Cortex of kidney (tissue), 1 donor: ENCODE measurements at places on chromosomes 2 and 18.

GRCh38 chr2:73083886-73084800, 12.6 kb upstream of the SFXN5 start:
- DNase-seq, result no peak

DNA sequence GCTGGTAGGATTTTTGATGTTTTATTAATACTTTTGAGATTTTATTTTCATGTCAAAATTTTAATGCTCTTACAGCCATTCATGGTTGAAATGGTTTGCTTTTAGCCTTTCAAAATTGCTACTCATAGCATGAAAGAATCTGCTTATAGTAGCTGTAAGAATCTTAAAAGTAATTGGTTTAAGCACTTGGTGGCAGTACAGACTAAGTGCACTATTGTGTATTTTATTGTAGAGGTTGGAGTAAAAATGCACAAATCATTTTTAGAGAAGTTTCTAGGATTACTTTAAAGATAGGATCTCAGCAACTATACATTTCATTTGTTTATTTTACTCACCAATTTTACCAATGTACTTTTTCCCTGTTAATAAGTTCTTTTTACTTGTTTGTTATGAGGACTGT, 205.8 kb downstream of the SPAG16 start:
- no peak for DNase-seq

DNA sequence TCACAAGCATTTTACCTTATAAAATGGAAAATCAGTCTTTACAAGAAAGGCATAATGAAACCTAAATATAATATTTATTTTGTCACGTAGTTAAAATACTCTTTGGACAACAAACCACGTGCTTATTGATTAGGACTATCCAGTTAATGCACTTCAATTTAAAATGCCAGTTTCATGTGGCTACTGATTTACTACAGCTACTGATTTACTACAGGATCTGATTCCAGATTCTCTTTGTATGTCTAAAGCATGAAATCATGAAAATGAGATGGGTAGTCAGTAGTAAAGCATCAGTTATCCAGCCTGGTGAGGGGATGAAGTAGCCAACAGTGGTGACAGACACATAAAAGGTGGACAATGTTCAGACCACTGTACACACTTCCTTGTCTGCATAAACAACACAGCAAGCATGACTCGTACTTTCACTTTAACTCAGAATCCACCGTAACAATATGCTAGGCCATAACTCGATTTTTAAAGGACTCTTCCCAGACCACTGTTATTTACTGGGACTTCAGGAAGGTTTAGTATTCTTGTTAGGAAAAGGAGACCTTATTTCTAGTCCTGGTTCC, 24.9 kb downstream of the ACAA2 start:
- no peak for DNase-seq

GRCh38 chr2:15704086-15704787, 112.6 kb downstream of the DDX1 start:
- DNase-seq, result no peak

DNA sequence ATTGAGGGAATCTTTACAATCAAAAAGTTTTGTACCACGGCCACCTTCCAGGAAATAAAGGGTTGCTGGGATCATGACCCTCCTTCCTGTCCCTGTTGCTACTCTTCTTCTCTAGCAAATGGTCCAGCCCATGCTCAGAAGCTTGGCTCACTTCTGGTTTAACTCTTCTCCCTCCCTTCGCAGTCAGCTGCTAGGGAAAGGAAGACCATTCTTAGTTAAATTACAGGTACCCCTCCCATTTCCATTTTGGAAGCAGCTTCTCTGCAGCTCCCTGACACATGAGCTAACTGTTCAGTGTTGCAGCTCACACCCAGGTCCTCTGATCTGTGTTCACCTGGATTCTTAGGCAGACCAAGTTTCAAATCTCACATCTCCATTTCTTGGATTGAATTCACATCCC, 100.3 kb downstream of the DOCK10 start:
- DNase-seq, result no peak

DNA sequence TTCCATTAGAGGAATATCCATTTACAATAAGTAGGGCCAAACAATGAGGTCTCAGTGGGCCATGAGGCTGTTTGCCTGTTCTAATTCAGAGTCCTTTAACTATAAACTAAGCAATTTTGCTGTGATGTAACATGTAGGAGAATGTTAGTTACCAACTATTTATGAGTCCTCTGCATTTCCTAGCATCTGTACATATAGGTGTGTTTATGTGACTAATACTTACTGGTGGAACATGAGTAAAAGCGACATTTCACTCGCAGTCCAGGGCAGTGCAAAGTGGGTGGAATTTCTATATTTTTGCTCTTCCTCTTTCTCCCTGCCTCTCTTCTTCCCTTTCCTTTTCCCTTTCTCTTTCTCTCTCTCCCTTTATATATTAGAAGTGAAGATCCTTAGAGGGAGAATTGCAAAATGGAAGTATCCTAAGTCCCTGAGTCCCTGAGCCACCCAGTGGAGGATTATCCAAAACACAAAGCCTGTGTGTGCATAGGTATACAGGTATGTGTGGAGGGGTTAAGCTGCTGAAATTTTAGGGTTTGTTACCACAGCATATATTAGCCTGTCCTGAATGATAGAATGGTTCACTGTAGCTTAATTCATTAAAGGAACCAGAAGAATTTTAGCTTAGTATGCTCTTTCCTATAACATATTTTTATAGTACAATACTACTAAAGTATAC, 487.0 kb upstream of the FANCL start:
- no peak for DNase-seq

DNA sequence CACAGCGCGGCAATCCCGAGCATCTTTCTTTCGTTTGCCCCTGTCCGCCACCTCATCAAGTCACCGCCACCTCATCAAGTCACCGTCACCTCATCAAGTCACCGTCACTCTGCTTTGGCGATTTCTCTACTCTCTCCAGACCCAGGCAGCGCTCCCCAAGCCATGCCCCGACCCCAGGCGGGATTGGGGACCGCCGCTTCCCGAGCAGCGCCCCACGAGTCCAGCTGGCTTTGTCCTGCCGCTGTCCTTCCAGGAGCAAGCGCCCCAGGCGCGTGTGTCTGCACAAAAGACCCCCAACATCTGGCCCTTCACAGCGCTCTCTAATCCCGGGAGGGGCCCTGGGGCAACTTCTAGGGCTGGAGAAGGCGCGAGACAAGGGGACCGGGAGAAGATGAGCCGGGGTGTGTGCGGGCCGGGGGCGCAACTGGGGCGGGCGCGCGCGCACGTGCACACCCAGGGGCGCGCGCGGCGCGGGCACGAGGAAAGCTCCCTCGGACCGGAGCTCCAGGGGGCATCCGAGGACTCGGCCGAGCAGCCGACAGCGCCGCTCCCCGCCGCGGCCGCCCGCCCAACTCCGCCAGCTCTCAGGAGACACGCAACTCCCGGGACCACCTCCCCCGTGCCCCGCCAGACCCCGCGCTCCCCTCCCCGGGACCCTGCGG, 633 bp upstream of the RNF152 start:
- no peak for DNase-seq

- no peak for DNase-seq
These were observed 500.2 kb downstream of the FBXO15 start for GRCh38 chr18:73647391-73647790.

DNA sequence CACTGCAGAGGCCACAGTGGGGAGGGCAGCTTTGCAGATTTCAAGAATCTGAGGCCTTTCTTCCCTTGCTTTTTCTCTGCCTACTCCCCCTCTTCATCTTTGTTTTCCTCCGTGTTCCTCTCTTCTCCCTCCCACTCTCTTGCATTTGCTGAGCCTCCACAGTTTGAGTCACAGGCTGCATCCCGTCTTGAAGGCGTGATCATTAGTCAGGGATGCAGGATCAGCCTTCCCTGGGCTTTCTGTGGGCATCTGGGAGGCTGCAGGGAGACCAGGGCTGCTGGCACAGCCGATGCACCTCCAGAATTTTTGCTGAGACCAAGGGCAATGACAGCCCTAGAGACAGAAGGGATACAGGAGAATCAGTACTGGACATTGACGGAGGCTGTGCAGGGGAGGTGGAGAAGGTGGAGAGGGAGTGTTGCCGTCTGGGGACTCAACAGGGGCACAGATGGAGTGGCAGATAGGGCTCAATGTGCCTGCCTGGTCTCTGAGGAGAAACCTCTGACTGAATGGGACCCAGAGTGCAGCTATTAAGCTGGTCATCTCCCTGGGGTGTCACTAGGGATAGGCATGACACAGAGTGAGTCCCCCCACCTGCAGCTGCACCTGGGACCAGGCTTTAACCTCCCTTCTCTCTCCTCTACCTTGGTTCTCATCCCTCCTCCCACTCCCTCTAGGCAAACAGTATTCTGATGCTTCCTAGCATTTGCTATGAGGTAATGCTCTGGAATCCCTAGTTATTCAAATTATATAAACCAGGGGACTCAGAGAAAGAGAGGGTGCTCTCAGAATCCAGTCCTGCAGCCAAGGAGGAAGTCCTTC, 29.0 kb upstream of the DNAJC27 start:
- no peak for DNase-seq

DNA sequence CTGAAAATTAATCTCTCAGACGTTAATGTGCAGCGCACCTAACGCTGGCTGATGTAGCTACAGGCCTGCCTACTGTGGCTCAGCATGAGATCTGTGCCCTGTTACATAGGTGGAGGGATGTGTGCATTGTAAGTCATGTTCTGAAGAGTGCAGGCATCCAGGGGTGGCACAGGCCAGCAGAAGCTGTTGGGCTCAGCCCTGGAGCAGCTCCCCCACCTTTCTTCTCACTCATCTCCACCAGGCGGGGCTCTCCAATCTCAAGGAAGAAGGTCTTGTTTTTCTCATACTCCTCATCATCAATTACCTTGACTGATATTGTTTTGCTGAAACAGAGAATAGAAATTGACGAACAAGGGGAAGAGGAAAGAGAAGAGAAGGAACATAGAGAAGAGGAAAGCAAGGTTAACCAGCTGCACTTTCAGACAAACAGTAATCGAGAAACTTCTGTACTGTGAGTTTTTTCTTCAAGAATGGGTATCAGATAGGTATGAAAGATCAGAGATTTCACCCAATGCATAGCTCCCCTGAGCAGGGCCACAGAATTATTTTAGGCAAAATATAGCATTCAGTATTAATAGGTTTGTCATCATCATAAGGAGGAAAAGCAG, 273.6 kb downstream of the SLC8A1 start:
- no peak for DNase-seq

DNA sequence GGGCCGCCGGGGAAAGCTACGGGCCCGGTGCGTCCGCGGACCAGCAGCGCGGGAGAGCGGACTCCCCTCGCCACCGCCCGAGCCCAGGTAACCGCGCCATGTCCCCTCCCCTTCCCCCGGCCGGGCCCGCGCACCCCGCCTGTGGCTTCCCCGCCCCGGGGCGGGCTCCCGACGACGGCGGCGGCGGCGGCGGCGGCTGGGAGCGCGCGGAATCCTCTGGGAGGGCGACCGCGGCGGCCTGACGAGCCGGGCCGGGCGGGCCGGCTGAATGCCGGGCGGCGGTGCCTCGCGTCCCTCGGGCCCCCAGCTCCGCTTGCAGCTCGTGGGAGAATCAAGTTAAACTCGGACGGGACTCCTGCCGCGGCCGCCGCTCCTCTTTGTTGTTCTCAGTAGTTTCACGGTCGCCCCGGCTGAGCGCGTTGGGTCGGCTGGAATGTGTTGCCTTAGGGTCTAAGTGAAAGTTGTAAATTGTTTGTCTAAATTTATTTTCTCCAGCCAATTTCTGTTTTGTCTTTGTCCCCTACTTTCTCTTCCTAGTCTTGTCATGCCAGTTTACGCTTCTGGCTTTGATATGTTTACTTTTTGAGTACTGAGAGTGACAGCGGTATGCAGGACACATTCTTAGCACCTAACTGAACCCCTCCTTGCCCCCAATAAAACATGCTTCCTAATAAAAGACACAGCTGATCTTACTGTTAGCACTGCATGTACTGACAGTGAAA, 685 bp downstream of the SMAD4 start:
- no peak for DNase-seq

DNA sequence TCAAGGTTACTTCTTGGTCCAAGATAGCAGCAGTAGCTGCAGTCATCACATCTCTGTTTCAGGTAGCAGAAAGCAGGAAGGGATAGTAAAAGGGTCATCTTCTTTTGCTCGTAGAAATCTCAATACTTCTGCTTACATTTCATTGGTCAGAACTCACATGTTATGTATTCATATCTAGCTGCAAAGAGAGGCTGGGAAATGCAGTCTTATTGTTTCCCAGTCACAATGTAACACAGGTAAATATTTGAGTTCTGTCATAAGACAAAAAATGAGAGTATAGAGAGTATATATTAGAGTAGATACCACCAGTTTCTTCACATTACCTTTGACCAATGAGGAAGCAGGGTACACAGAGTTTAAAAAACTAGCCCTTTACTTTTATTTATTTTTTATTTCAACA, 132.4 kb upstream of the ITGA6 start:
- DNase-seq, result no peak
